ENCODE measurements at places on chromosomes 7 and 10.

DNA sequence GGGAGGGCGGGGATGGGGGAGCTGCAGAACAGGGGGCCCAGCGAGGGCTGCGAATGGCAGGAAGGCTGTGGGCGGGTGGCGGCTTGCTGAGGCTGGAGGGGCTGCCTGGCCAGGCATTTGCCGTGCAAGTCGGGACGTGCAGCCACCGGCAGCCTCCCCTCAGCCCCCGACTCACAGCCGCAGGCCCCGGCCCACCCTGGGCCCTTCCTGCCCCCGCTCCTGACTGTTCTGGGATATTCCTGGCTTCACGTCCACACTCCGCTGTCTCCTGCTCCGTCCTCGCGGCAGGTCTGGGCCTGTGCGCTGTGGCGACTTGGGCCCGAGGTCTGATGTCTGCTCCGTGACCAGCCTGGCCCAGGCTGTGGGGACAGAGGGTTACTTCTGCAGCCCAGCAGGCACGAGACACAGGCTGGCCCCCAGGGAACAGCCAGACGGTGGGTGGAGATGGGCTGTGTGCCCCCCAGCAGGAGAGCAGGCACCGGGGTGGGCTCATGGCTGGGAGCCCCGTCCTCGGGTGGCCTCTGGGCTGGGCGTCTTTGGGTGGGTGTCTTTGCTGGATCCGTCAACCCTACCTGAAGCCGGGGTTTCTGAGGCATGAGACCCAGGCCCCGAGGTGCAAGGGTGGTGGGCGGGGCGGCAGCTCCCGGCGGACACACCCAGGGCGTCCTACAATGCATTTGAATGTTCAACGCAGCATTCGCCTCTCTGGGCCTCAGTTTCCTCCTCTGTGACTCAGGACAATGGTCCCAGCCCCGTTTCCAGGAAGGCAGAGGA is 86.5 kb downstream of the FOXL3 start:
- no peak for DNase-seq

GRCh38 chr10:10891124-10892082 is 126.3 kb upstream of the CELF2 start:
- no peak for DNase-seq

- no peak for DNase-seq
Observed at GRCh38 chr7:81932936-81933335, 163.1 kb upstream of the HGF start.

GRCh38 chr7:25854608-25855497 is 297.1 kb upstream of the NFE2L3 start:
- DNase-seq = peak; percentile 96

DNA sequence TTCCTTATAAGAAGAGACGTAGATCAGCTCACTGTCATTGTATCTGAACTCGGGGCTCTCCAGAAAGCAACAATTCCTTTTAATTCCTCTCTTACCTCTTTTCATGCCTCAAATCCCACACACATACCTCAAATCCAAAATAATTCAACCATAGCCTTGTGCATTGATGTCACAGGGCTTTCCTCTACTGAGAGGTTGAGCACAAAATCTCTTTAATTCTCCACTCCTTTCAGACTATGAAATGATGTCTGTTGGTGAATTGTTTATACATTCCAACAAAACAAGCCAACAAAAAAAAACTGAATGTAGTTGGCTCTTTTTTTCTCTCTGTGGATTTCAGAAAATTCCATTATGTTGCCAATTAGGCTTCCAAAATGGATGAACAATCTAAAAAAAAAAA is 53.2 kb downstream of the BPGM start:
- DNase-seq = no peak

DNA sequence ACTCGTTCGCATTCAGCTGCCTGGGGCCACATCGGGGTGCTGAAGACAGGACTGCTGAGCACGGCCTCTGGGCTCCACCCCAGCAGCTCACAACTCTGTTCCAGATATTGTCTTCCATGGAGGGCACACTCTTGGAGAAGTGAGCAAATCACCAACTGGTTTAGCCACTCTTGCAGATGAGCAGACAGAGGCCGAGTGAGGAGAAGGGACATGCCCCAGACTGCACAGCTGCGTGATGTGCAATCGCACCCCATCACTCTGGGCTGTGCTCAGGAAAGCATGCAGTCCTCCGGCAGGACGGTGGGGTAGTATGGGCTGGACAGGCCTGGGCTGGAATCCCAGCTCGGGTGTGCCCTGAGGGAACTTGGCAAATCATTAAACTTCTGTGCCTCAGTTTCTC is 111.6 kb downstream of the FAM53B start:
- no peak for DNase-seq

- no peak for DNase-seq
Observed at GRCh38 chr7:42029405-42029804, 207.6 kb downstream of the GLI3 start.

DNA sequence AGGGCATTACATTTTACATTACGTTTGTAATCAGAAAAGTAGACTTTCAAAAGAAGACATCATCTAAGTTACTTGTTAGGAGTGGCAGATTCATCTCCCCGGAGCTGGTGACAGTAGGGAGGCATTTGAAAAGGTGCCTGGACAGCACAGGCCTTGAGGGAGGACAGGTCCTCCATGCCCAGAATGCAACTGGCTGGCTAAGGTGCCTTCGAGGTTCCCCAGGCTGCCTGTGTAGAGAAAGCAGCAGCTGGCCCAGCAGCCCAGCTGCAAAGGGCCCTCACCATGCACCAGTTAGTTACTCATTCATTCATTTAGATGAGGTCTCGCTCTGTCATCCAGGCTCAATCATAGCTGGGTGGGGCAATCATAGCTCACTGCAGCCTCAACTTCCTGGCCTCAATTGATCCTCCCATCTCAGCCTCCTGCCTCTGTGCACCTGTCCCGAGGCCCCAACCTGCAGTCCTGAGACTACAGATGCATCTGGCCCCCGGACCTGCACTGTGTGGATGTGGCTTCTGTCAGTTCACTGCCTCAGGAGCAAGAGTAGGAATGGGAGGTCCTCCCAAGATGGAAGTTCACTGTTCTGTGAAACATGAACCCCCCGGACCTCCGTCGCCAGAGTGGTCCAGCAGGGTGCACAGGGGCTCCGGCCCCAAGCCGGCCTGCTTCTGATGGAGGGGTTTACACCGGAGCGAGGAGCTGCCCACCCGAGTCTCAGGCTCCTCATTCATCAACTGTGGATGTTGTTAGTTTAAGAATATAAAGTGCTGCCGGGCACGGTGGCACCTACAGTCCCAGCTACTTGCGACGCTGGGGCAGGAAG is 36.6 kb downstream of the PRKAG2 start:
- DNase-seq = no peak

DNA sequence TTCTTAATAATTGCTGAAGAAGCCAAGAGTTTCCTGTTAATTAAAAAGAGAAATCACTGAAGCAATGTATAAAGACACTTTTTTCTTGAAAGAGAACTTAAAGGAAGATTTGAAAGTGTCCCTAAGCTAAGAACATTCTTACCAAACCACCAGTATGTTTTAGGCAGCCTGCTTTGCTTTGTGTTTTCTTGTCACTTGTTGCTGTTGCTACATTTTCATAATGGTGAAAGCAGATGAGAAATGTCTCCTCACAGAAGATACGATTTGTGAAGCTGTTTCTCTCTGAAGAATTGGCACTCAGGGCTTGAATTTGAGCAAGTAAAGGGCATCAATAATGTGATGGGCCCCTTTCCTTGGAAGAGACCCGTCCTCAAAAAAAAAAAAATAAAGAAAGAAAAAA is 30.9 kb downstream of the TCF7L2 start:
- DNase-seq = no peak

DNA sequence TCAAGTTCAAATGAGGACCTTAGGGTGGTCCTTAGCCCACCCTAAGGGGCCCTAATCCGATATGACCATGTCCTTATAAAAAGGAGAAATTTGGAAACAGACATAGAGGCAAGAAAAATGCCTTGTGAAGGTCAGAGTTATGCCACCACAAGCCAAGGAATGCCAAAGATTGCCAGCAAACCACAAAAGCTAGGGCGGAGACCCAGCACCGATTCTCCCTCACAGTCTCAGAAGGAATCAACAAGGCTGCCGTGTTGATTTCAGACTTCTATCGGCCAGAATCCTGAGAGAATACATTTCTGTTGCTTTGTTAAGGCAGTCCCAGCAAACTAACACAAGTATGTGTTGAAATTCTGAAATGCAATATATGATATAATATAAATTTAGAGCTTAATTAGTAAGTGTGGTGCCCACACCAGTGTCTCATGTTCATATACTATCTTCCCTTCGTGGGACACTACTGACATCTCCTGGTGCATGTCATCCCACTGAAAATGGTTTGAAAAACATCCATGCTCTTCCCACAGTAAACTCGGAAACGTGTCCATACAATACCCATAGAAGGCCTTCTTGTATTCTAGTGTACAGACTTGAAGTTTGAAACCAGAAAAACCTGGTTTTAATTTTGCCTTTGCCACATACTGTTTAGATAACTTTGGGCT is 349.0 kb downstream of the TNS3 start:
- DNase-seq = peak; percentile 29

DNA sequence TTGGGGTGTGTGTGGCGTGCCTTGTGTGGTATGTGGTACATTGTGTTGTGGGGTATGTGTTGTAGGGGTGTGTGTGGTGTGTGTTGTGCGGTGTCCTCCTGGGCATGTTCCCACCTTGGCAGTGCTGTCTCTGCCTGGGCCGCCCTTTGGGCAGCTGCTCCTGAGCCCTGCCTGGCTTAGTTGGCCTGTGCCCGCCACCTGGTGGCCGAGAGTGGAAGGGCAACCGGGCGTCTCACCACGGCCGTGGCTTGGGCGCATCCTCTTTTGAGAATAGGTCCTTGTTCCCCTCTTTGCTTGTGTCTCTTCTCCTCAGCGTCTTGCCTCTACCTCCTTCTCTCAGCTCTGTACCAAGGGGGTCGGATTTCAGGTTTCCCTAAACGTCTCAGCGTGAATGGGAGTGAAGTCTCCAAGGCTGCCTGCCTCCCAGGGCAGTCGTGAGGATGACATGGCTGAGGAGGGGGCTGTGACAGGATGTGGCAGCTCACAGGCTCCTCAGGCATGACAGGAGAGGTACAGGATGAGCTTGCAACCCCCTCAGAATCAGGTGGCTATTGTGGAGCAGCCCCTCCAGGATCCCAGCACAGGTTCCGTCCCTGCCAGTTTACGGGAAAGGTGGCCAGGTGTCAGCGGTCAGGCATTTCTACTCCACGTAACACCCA is 98.4 kb upstream of the PODXL start:
- peak; percentile 79 for DNase-seq

GRCh38 chr7:4814433-4814832 is 39.0 kb downstream of the AP5Z1 start:
- DNase-seq = no peak
